Mammary epithelial cell (primary cell): ENCODE measurements at places on chromosomes 5 and 9.

DNA sequence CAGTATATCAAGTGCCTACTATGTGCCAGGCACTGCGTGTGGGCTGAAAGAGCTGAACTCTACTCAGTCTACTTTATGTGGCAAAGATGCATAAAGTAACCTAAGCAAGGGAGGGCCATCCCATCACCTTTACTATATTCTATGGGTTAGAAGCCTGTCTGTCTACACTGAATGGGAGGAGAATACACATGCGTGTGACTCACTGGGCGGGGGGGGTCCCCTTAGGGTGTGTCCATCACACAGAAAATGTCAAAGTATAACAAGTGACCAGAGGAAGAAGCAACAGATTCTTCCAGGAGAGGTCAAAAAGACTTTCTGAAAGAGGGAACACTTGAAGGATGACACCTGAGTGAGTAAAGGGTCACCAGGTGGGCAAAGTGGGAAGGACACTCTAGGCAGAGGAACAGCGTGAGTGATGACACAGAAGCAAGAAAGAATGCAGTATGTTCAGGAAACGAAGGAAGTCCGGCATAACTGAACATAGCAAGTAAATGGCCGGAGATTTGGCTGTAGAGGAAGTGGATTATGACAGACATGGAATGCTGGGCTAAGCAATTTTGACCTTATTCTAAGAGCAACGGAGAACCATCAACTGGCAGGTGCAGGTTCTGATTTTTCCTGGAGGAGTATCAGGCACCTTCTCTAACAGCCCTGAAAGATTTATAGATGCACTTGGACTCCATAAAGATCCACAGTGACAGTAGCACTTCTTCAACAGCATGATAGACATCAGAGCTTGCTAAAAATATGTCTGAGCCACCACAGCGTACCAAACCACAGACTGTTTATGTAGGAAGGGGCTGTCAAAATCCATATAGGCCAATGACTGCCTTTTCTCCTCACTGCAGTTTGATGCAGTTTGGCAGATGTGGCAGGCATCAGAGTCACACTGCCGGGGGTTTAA is 8.0 kb upstream of the WHRN start:
- no peak for DNase-seq

- no peak for DNase-seq
These were observed 354.8 kb downstream of the NR2F1-AS1 start for GRCh38 chr5:93226202-93226735.

DNA sequence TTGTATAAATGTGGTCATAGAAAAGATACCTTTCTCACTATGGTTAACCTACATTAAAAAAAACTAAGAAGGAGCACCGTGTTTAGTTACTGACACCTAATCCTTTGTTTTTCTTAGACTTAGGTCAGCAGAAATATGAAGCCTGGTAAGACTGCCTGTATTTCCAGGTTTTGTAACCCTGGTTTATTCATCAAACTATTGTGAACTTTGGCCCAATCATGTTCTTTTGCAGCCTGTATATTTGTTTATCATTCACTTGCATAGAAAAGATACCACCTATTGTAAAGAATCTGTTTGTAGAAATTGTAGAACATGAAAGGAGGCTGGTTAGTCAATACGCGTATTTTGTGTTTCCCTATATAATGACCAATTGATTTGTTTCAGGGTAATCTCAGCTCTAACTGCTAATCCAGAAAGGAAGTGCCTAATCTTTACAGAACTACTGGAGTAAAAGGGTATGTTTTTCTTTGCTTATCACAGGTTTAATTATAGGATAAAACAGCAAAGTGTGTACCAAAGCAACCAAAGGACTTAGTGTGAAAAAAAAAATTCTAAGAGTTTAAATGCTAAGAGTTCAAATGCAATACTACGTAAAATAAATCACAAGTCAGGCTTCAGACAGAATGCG is 103.6 kb downstream of the LURAP1L start:
- DNase-seq = peak; percentile 62

DNA sequence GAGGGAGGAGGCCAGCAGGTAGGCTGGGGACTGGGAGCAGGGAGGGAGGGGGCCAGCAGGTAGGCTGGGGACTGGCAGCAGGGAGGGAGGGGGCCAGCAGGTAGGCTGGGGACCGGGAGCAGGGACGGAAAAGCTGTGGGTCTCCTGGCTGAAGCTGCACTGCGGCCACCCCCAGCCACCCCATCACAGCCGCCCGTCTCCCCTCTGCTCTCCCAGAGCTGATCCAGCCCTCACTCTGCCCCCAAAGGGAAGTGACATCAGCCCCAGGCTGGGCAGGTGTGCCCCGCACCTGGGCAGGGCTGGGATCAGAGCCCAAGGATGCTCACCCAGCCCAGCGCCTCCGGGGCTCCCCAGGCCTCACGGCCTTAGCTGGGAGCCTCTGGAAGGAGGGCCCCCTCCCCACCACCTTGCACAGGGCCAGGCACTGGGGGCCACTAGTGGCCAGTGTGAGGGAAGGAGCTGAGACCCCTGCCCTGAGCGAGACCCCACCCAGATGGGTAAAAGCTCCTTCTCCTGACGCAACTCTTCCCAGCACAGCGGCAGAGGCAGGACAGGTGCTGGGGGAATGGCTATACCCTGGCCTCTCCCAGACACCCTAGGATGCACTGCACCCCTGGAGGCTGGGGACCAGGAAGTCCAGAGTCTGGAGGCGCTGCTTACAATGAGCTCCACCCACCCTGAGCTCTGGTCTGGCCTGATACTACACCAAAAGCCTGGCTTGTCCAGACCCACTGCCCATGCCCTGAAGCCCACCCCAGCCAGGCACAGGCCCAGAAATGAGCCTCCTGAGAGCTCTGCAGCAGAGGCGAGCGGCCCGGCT is 11.6 kb downstream of the AGPAT2 start:
- DNase-seq = no peak

GRCh38 chr9:87405677-87406542 is 91.8 kb upstream of the DAPK1 start:
- DNase-seq = no peak

GRCh38 chr5:74169701-74170100 is 470.8 kb downstream of the ENC1 start:
- no peak for DNase-seq

GRCh38 chr5:91382530-91383026 is 539 bp downstream of the ARRDC3 start:
- peak; percentile 35 for DNase-seq

- DNase-seq = no peak
These were observed 33.1 kb downstream of the ZNF366 start for GRCh38 chr5:72474046-72474500.

DNA sequence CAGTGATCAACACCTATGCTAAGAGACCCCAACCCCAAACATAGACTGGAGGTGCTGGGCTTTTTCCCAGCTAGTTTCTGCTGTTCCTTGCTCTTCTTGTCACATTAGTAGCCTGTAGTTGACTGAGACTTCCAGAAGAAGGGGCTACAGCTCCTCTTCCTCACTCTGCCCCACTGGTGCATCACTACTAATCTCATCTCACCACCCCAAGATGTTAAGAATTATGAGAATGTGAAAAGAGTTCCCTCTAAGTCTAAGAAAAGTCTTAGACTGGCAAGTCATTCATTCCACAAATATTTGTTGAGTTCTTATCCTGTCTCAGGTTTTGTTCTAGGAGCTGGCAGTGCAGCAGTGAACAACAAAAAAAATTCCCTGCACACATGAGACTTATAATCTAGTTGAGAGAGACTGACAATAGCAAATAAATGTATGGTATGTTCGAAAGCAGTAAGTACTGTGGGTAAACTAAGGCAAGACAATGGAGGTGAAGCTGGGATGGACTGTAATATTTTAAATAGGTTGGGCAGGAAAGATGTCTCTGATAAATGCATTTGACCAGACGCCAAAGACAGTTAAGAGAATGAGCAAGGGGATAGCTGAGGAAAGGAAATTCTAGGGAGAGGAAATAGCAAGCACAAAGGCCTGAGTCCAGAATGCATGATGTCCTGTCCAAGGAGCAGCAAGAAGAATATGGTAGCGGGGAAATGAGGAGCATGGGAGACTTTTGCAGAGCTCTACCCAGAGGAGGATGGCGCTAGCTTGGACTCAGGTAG is 92.3 kb downstream of the PTCD2 start:
- DNase-seq = no peak

DNA sequence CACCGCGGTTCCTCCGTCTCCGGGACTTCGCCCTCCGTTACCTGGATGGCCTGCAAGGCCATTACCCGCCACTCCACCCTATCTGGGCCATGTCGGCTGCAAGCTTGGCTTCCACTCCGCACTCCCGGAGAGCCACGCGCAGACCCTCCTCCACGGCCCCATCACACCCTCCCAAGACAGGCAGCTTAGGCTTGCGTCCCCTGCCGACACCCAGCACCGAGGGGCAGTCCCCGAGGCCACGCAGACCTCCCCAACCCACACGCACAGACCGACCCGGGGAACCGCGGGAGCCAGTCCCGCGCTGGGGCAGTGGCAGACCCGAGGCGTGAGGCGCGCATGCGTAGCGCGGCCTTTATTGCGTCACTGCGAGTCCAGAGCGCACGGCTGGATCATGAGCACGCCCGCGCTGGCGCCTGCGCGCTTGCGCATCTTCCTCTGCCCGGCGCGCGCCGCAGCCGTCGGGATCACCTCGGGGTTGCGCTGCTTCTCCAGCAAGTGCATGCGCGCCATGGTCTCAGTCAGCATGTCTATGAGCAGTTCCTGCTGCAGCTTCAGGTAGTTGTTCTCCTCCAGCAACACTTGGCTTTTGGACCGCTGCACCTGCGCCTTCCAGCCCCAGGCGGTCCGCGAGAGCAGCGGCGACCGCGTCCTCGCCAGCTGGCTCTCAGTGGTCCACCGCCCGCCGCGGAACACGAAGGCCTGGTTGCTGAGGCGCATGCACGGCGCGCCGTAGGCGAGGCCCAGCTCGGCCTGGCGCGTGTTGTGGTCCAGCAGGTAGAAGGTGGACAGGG is 2.4 kb downstream of the CBY3 start:
- peak; percentile 90 for DNase-seq

DNA sequence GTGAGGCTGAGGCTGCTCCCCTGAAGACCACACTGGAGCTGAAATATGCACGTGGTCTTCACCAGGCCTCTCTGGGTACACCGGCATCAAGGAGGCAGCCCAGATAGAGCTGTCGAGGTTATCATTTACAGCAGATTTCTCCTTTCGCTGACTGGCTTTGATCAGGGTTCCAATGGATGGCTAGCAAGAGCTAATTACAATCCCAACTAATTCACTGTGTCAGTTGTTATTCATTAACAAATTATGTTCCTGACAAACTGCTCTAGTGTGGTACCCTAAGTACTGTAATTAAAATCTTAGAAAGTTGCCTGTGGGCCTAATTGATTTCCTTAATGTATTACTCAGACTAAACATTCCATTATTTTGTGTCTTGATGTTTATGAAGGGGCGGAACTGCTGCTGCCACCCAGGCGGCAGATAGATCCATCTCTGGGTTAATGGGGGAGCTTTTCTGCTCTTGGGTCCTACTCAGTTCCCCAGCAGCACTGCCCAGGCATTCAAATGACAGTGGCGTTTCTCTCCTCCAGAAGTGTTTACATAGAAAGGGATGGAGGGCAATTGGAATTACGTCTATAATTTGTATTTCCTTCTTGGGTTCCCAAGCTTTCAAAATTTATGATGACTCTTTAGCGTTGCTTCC is 71.7 kb upstream of the RAD23B start:
- no peak for DNase-seq

- no peak for DNase-seq
These were observed 150.6 kb downstream of the ERCC6L2 start for GRCh38 chr9:96025995-96026602.

DNA sequence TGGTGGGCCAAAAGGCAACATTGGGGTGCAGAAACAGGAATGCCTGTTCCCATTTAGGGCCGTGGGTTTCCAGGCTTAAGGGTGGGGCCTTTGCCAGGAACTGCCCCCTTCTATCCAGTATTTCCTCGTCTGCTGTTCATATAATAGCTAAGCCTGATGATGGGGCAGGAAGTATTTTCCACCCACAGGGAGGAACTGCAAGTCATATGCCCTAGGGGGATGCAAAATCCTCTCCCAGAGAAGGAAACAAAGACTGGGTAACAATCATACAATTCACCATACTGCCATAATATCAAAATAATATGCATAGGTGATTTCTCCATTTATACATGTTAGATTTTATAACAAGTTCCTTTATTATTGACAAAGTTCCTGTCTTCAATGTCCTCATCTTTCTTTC is 20.5 kb upstream of the RPS23 start:
- no peak for DNase-seq

DNA sequence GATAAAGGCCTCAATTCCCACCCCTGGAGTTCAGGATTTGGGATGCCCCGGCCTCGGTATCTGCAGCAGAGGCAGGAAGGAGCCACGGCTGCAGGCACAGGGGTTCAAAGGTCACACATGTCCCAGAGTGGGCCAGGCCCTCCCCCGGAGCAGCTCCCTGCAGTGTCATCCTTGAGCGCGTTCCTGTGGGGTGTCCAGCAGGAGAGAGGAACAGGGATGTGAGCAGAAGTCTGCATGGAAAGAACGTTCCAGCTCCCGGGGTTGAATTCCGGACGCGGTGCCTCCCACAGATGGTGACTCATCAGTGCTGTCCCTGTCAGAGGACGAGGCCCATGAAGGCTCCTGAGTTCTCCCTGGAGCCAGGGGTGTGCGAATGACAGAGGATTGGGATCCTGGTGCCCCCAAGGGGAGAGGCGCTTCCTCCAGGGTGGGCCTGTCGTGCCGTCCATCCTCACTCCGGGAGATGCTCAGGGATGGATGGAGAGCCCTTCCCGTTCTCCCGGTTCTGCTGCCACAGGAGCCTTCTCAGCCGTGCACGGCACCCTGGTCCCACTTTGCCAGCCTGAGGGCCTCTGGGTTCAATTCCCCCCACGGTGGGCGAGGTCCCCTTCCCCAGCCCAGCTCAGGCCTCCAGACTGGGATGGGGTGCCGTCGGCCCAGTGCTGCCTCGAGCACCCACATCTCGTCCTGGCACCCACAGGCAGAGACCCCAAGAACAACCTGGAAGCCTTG is 3.1 kb downstream of the LCN1 start:
- DNase-seq = no peak

- DNase-seq = no peak
These were observed 9.0 kb downstream of the TLX3 start for GRCh38 chr5:171318026-171318425.

GRCh38 chr9:136249877-136250559 is 4.4 kb upstream of the QSOX2 start:
- no peak for DNase-seq

GRCh38 chr9:107740088-107740980 is 250.8 kb upstream of the KLF4 start:
- no peak for DNase-seq

DNA sequence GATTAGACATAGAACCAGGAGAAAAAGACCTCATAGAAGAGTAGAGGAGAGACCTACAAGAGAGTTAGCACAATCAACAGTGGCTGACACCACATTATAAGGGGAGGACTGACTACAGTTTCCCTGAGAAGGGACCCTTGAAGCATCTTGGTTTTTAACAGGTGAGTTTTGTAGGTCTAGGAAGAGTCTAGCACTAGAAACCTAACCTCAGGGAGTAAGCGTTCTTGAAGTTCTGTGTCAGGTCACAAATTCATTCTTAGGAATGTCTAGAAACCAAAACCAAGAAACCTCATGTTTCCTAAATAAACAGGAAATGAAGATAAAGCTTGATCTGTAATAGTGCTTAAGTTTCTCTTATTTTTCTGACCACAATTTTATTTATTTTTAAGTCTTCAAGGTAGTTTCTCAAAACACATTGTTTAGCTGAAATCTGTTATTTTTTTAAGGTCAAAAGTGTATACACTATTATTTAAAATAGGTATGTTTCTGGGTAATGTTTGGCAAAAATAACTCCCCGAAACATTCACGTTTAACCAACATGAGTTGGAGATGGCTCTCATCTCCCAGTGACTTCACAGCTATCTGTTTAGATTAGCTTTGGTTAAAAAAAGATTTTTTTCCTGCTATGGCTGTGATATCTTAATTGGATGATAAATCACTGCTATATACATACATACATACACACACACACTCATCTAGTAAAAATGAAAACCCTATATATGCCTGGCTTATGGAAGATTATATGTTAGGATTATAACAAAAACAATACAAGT is 37.1 kb downstream of the MAP3K1 start:
- DNase-seq = peak; percentile 21
